Fibroblast of skin of left quadriceps (primary cell): ENCODE measurements at places on chromosomes 12 and 14.

GRCh38 chr14:37591311-37591940 is 3.6 kb downstream of the FOXA1 start:
- DNase-seq = no peak

DNA sequence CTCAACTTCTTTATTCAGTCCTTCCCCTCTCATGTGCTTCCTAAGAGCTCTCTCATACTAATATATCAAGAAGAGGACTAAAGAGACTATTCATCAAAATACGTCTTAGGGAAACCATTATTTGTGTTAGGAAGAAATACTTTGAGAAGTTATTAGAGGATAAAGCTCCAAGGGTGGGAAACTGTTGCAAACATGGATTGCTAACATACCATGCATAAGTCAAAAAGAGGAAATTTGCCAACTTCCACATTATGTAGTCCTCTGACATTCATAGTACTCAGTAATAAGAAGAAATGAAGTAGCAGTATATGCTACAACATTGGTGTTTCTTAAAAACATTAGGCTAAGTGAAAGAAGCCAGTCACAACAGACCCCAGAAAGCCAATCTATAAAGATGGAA is 128.8 kb upstream of the CLEC14A start:
- DNase-seq = no peak

- DNase-seq = no peak
Measured at GRCh38 chr14:40004871-40005500, 572.8 kb upstream of the FBXO33 start.

DNA sequence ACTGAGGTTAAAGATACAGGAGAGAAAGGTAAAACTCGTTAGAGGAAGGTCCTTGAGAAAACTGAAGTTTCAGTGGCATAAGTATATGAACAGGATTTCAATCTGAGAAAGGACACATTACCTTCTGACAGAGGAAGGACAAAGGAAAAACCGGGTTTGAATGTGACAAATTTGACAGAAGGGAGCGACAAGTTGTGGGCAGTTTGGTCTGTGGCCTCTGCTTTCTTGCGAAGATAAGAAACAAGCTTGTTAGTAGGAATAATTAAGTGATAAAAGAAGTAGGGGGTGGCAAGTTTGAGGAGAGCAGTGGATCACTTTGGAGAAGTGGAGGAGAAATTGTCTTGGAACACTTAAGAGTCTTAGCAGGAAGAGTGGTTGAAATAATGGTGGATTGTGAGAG is 5.1 kb downstream of the MON2 start:
- no peak for DNase-seq

- no peak for DNase-seq
Measured at GRCh38 chr12:42912367-42912766, 322.8 kb upstream of the PRICKLE1 start.

DNA sequence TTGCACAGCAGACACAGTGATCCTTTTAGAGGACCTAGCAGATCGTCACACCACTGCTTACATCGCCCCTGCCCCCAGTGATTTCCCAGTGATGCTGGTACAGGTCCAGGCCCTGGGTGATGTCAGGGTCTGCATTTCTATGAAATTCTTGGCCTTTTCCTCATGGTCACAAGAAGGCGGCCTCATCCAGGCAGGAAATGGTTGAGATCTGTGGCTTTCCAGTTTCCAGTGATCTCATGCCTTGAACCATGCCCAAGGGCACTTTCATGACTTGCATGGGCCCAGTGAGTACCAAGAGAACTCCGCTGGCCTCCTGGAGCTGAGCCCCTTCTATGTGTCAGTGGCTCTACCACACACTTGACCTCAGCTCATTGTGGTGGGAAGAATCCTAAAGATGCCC is 41.9 kb upstream of the BDKRB2 start:
- DNase-seq = no peak

DNA sequence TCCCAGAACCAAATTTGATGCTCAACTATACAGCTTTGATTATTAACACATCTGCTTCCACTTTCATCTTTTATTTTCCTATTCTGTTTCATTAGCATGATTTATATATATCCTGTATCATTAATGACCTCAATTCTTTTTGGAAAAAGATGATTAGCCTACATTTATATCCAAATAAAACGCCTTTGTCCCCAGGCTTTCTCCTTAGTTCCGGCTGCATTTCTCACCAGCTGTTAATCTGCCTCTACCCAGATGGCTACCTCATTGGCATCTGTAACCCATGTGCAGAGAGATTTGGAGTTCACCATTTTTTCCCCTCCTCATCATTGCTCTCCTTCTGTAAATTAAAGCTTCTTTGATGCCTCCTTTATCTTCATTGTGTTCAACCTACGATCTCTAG is 336.8 kb upstream of the RGS6 start:
- DNase-seq = no peak

- no peak for DNase-seq
Measured at GRCh38 chr12:102021540-102022246, 40.1 kb downstream of the WASHC3 start.

- DNase-seq = peak; percentile 66
Measured at GRCh38 chr12:65430571-65431306, 152.3 kb downstream of the MSRB3 start.

DNA sequence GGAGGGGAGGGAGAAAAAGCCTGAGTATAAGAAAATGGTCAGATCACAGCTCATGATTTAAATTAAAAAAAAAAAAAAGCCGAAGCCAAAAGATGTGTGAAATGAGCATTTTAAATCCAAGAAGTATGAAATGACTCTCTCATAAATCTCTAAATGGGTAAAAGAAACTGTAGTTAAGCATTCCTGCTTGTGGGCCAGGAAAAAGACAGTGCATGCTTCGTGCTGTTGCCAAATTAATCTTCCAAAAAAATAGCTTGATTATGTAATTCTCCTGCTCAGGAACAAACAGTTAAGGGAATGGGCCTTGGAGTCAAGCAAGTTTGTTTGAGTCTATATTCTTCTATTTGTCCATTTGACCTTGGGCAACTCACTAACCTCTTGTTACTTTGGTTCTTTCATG is 325.4 kb upstream of the SEL1L start:
- DNase-seq = no peak

GRCh38 chr14:105148604-105149145 is 19.9 kb downstream of the JAG2 start:
- DNase-seq = no peak

DNA sequence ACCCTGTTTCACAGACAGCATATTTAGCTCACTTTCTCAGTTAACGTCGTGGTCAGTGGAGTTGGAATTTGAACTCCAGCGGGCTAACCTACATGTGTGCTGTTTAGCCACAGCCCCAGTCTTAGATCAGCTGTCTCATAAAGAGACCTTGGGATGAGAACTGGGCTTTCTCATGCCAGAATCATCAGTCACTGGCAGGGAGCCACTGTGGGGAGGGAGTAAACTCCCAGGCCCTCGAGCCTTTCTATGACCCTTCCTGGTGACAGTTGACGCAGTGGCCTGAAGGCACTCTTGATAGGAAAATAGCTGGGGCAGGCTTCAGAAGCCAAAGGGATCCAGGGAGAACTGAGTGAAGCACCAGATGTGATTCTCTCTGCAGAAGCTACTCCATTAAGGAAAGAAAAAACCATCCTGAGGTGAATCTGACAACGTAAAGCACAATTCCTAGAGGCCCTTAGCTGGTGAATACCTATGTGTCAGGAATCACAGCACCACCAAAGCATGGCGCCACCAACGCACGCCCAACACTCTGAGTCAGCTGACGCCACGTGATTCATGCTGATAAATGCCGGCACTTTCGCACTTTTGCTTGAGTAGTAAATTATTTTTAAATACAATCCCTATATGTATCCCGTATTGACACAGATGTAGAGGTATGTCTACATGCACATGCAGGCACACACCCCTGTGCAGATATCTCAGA is 279.6 kb upstream of the TMEM132C start:
- no peak for DNase-seq

GRCh38 chr12:110355073-110355472 is 48.4 kb downstream of the ANAPC7 start:
- DNase-seq = no peak

GRCh38 chr12:46981622-46982021 is 97.8 kb upstream of the PCED1B start:
- DNase-seq = no peak

DNA sequence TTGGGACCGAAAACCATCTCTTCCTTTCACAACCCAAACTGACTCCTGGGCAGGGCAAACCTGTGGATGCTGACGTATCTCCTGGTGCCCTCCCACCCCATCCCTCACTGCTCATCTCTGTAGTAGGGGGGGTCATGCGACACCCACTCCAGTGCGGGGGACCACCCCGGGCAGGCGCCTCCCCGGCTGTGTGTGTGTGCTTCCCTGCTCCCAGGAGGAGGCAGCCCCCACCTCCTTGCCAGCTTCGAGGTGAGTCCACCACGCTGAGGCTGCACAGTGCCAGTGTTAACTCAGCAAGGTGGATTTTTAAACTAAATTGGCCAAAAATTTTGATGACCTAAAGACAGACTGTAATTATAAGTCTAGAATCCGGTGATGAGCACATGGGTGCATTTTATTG is 46.2 kb upstream of the BEGAIN start:
- DNase-seq = no peak

- DNase-seq = no peak
Measured at GRCh38 chr14:98819132-98819866, 452.7 kb downstream of the BCL11B start.

- DNase-seq = no peak
Measured at GRCh38 chr14:101508948-101509729, 52.2 kb upstream of the DIO3 start.

- no peak for DNase-seq
Measured at GRCh38 chr14:64722842-64723447, 18.7 kb downstream of the PLEKHG3 start.

GRCh38 chr12:31406345-31406744 is 80.4 kb upstream of the SINHCAF start:
- DNase-seq = no peak
